ENCODE measurements at places on chromosomes 4 and X. TPM values are rescaled to one million over a fixed set of nuclear protein-coding genes. Genes with fewer than 3 reads are reported as not detected.

KCND1 gene
- polyA plus RNA-seq = 2.8 TPM

CFAP99 gene
- polyA plus RNA-seq = not detected

LAP3 gene
- 36.9 TPM for polyA plus RNA-seq

SCRG1 gene
- polyA plus RNA-seq = 14.9 TPM

PABPC4L gene
- polyA plus RNA-seq = 0.63 TPM

SPOCK3 gene
- not detected for polyA plus RNA-seq

FGFRL1 gene
- polyA plus RNA-seq = 6.9 TPM

AFF2 gene
- 0.25 TPM for polyA plus RNA-seq

ATG4A gene
- 14.4 TPM for polyA plus RNA-seq

Measured in aorta (tissue), 5 donors.